ENCODE measurements at places on chromosomes 3 and 15. TPM values are rescaled to one million over a fixed set of nuclear protein-coding genes. Genes with fewer than 3 reads are reported as not detected.

Gene ARIH2
- 141 TPM for total RNA-seq

Gene AGTR1
- 2.2 TPM for total RNA-seq

Gene TRH
- total RNA-seq: not detected

Gene GOLGA8J
- total RNA-seq: not detected

DNA sequence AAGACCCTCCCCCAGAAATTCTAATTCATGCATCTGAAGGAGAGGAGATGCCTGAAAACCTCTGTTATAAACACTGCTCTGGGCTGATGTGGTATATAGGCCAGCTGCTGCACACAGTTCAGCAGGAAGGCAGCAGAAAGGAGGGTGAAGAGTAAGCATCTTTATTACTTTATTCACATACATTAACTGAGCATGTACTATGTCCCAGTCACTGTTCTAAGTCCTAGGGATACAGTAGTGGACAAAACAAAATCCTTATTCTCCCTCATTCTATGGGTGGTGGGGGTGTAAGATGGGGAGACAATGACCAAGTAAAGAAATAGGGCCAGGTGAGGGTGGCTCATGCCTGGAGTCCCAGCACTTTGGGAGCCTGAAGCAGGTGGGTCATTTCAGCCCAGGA is 17.8 kb upstream of the CHRNB4 start:
- no peak for DNase-seq
